Stimulated activated CD4-positive, alpha-beta T cell treated with anti-CD3 and anti-CD28 coated beads, Interleukin-2, amount 100 ng/mL, for 4 hours (primary cell): ENCODE measurements at places on chromosomes 4 and X.

DNA sequence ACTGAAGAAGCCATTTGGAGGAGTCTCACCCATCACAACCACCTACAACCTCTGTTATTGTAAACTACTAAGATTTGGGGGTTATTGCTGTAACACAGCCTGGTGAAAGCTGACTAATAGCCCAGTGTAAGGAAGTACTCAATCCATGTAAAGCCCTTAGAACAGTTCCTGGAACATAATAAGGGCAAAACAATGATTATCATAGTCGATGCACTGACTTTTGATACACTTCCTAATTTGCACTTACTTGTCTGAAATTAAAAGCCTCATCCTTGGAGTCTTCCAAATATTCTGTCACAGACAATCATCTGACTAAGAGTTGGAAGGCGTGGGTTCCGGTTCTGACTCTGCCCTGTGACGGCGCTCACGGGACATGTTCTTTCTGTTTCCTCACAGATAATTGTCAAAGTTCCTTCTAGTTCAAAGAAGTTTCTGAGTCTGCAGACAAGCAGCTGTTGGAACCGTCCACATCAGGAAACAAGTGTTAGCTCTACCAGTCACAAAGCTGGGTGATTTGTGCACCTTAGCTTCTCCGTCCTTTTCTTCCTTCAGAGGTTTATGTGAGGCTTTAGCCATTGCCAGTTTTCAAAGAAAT lies 33.4 kb upstream of the RASGEF1B start:
- peak; percentile 58 for DNase-seq

DNA sequence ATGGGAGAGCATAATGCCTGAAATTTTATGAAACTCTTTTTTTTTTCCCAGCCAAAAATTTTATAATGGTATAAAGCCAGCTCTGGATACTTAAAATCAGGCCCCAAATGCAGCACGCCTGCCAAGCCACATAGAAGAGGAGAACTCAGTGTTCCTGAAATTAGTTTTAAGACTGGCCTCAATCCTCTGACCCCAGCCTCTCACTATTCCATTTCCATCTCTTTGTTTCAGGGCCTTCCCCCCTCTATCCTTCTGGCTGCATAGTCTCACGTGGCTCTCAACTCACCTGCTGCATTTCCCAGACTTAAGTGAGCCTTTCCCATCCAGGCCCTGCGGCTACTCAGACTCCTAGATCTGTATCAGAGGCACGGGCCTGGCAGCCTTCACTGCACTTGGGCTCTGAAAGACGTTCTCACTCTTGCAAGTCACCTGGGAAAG lies 5.2 kb upstream of the CBR4 start:
- no peak for DNase-seq

- no peak for DNase-seq
Measured at GRCh38 chr4:173189117-173189693, 20.6 kb downstream of the GALNT7 start.

DNA sequence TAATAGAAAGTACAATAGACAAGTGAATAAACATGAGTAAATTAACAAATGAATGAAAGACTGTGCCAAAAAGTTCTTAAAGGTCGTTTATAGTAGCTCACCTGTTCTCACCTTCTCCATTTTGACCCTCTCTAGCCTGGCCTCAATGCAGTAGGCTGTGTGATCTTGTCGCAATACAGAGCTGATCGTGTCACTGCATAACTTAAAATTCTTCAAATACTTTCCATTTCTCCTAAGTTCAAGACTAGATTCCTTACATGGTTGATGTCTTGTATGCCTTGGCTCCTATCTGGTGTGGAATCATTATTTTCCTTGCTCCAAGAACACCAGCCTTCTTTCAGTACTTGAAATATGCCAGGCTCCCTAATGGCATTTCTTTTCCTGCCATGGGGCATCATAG lies 9.5 kb upstream of the GABRA2 start:
- DNase-seq = no peak

DNA sequence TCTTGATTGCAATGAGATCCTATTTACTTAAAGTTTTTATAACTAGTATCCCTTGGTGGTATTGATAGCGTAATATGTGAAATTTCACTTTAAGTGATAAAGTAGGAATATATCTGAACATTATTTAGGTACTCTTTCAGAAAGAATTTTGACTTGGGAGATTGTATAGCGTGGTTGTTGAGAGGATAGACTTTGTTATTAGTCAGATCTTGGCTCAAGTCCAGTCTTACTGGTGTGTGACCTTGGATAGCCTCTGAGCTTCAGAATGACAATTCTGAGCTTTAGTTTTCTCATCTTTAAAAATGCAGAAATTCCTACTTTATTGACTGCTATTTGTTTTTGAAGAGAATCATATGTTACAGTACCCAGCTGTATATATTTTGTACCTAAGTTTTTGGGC lies 32.6 kb downstream of the DCK start:
- no peak for DNase-seq

- DNase-seq = no peak
Measured at GRCh38 chr4:122854447-122855352, 28.1 kb downstream of the FGF2 start.

GRCh38 chr4:186771624-186772023 lies 48.0 kb upstream of the FAT1 start:
- no peak for DNase-seq

DNA sequence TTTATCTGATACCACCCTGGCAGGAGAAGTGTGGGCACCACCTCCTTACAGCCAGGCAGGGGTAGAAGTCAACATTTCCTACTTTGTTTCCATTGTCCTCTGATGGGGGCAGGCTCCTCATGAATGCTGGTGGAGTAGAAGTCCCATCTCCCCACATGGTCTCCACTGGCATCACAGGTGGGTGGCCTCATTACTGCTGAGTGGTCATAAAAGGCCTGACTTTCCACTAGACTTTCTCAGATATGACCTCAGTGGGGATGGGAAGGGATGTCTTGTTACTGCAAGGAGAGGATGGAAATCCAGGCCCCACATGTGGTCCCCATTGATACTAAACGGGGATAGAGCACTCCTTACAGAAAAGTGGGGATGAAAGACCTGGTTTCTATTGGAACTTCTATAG lies 18.6 kb upstream of the BMP2K start:
- DNase-seq = no peak

DNA sequence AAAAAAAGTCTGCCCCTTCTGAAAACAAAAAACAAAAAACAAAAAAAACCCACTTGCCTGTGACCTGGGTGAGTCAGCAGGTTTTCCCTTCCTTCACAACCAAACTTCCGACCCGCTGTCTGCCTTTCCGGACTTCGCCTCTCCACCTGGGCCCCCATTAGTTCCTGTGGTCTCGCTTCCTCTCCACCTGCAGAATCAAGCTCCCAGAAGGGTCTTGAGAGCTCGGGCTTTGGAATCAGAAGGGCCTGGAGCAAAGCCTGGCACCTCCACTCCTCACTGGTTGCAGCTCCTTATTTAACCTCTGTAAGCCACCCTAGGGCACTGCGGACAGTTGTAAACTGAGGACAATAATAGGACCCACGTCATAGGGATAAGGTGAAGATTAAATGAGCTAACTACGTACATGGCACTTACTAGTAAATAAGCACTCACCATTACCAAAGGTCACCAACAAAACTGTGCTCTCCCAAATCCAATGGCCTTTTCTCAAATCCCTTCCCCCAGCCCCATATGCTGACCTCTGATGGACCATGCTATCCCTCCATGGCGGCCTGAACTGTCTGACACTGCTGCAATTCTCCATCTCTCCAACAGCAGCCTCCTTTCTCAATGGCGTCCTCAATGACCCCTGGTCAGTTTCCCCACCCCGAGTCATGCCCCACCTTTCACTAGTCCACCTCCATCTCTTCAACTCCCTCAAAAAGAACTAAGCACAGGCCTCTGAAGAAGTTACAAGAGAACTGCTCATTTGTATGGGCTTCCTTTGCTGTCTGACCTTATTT lies 64.2 kb downstream of the IRF2 start:
- DNase-seq = peak; percentile 23

DNA sequence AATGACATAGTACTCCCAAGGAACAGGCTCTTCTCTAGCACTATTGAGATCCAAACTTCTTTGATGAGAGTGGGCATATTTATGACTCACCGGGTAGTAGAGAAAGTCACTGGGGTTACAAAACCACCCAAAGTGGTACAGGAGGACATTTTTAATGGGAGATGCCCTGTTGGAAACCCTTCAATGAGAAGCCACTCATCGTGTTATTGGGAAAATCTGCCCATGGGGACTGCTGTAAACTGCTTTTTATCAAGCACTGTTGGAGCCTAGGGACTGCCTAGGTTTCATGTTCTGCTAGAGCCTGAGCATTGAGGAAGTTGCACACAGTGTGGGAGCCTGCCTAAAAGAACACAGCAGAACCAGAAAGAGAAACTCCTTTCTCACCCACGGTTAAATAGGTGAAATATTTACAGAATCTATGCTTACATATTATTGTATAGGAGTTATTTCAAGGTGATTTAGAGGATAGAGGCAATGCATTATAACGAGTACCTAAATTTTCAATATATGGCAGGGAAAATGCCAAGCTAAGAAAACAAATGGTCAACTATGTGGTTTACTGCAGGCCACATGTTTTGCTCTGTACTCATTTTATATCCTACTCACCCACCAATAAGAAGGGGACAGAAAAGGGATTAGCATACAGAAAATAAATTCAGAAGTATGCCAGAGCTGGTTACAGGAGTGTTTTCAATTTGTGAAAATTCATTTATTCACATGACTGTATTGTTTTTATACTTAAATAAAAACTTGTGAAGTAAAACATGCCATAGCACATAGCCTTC lies 559.1 kb downstream of the FSTL5 start:
- DNase-seq = no peak

- no peak for DNase-seq
Measured at GRCh38 chr4:180953572-180953971, 1289.6 kb upstream of the TENM3 start.

- DNase-seq = no peak
Measured at GRCh38 chr4:144411119-144411518, 234.8 kb upstream of the HHIP start.

DNA sequence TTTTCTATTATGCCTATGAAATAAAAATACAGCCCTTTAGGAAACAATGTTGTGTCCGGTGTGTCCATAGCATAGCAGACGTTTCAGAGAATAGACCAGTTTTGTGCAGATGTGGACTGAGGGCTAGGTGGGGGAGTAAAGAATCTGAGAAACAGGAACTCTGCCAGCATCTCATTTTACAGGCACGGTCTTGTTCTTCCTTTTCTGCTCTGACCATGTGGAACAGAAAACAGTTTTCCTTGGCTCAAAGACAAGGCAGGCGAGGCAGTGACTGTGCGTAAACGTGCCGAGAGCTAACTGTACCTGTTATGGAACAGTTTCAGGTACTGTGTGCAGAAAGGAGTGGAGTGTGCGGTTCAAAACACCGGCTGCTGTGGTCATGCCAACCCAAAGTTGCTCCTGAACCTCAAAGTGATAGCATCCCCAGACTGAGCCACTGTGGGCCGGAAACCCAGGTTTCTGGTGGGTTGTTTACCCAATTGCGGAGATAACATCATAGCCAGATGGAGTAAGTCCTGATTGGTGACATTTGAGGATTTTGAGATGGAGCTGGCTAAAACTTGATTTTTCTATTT lies 20.2 kb downstream of the CNGA2 start:
- no peak for DNase-seq

- no peak for DNase-seq
Measured at GRCh38 chrX:41671082-41671481, 17.7 kb upstream of the GPR34 start.

DNA sequence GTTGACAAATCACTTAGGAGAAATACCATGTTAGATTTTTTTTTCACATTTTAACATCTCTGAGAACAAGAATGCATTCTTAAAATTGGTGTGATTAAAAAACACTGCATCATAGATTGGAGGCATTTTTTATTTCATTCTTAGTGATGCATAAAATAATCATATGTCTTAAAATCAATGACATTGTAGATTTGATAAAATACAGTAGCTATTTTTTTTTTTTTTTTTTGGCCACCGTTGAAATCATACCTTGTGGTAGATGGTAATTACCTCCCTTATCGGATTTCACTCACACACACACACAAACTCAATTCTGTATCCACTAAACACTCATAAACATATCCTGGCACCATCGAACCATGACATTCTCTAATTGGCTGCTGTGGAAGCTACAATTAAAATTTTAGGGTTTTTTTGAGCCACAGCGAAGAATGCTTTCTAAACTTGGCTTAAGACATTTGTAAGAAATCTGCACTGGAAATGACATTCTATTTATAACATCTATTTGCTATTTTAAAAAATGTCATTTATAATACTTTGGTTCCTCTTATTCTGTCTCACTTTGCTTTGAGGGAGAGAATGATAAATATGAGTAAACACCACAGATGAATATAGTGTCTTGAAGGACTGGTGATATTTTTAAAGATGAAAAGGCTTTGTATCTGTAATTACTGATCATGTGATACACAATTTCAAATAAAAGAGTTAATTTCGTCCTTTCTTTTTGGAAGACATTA lies 60.1 kb downstream of the CCSER1 start:
- DNase-seq = no peak

GRCh38 chr4:184400375-184400870 lies 73.9 kb downstream of the IRF2 start:
- DNase-seq = no peak

- DNase-seq = no peak
Measured at GRCh38 chr4:26120098-26120825, 200.6 kb upstream of the RBPJ start.

- no peak for DNase-seq
Measured at GRCh38 chr4:174581901-174582300, 59.6 kb upstream of the HPGD start.

DNA sequence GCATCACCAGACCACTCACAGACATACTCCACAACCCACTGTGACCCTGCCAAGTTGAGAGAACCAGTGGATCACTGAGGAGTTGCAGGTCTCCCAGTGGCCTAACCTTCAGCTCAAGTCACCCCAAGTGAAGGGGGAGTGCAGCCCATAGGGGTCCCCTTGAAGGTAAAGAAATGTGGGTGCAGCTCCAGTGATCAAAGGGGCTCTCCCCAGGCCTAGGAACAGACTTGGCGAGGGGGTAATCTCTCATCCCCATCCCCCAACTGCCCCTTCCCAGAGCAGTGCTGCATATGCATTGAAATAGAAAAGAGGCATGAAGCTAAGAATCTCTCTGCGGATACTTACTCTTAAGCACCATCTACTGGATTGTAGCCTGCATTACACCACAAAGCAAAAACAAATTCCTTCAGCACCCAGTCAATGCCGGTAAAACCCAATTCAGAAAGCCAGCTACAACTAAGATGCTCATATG lies 27.0 kb downstream of the MAGEE1 start:
- no peak for DNase-seq

- no peak for DNase-seq
Measured at GRCh38 chr4:125008676-125009075, 296.1 kb upstream of the ANKRD50 start.

GRCh38 chr4:65665771-65666523 lies 4.3 kb downstream of the EPHA5 start:
- no peak for DNase-seq

GRCh38 chr4:41385481-41385880 lies 128.8 kb downstream of the UCHL1 start:
- DNase-seq = no peak

GRCh38 chr4:90727938-90728337 lies 600.7 kb downstream of the CCSER1 start:
- DNase-seq = no peak
